T-helper 17 cell (primary cell): ENCODE measurements at places on chromosomes 3 and 15.

DNA sequence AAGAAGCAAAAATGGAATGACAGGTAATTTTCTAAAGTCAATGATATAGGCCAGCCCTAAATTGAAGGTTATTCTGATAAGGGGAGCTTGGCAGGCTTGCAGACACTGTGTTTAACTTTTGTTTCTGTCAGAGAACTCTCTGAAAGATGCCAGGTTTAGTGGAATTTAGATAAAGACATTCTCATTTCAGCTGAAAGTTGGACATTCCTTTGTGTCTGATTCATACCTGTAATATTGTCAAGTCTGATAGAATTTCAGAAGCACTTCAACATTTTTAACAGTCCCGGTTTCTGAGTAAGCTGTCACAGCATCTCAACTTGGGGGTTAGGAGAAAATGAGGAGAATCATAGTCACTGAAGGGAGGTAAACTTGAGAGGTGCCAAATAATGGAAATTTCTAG, 84.0 kb downstream of the DIPK2A start:
- no peak for DNase-seq

DNA sequence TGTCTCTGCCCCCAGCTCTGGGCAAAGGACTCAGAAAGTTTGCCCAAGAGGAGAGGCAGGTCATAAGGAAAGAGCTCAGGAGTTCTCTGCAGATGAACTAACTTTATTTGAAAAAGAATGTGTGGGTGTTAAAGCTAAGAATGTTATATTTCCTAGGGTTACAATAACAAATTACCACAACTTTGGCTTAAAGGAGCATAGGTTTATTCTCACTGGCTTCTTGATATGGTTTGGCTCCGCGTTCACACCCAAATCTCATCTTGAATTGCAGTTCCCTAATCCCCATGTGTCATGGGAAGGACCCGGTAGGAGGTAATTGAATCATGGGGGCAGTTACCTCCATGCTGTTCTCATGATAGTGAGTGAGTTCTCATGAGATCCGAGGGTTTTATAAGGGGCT, 383.7 kb upstream of the CFAP20DC start:
- no peak for DNase-seq

- DNase-seq = no peak
Observed at GRCh38 chr15:52227456-52227855, 36.3 kb upstream of the GNB5 start.

DNA sequence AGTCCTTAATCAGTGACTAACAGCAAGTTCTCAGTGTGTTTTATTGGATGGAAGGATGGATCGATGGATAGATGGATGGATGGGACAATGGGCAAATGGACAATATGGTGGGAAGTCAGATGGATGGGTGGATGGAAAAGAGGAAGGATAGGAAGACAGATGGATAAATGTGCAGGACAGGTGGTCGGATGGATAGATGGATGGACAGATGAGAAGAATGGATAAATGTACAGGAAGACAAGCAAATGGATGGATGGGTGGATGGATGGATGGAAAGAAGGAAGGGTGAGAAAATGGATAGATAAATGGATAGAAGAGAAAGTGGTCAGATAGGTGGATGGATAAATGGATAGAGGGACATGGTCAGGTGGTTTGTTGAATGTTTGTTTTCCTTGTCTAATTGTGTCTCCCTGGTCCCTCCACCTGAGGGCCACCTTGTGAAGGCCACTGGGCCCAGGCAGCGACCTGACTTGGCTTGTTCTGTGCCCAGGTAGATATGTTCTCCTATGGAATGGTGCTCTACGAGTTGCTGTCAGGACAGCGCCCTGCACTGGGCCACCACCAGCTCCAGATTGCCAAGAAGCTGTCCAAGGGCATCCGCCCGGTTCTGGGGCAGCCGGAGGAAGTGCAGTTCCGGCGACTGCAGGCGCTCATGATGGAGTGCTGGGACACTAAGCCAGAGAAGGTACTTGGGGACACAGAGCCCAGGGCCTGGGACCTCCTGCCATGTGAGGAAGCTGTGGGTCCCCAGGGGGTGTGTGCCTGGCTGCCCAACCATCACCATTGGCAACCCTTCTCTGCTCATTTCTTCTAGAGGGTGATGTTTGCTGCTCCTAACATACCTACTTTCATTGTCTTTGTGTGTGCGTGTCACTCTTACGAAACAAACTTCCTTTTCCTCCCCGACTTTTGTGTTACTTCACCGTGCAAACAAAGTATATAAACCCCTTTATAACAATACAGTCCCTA, 137.5 kb downstream of the LRRK1 start:
- no peak for DNase-seq

DNA sequence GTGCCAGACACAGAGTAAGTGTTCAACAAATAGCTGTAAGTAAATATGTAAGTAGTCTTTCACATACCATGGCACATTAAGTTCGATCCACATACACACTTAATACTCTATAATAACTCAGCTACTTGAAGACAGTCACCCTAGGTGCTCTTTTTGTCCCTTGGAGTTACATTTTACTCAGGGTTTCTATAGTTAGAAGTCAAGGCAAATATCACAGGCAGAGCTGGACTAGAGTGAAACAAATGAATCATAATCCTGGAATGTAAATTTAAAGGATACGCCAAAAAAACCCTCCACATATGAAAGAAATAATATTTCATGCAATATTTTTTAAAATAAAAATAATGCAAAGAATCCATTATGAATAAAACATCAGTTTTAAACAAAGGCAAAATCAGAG, 461.8 kb downstream of the MAGI1 start:
- DNase-seq = no peak

DNA sequence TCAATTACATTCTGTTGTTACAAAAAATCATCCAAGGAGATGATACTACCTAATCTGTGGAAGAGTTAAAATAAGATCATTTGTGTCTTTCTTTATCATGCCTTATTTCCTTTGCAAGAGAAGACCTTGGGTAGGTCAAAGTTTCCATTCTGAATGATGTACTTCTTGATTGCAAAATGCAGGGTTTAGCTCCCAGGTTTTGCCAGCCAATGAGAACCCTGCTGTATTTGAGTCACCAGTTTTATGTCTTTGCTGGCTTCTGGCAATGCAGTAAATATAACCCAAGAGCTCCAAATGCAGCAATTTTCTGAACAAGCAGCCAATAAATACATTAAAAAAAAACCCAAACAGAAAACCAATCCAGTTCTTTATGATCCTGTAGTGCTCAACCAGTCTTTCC, 204.9 kb downstream of the CADPS start:
- DNase-seq = no peak

DNA sequence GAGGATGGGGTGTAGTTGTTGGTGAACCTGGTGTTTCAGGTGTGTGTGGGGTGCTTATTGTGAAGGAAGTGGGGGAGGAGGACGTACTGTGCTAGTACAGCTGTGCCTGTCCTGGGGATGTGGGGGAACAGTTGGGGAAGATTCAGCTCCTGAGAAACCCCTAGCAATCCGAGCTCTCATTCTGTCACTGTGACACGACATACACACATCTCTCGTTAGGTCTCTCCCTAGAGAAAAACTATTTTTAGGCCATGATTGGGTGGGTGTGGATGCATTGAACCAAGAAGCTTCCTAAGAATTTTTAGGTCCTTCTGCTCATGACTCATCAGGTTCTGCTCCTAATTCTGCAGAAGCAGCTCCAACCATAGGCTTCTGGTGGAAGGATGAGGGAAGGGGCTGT, 54.3 kb downstream of the SLC30A4 start:
- DNase-seq = no peak
